Activated CD8-positive, alpha-beta memory T cell treated with anti-CD3 and anti-CD28 coated beads, Interleukin-2, amount 10 ng/mL, durations not matched to agents 7 days and 5 days (primary cell): ENCODE measurements at places on chromosomes 12 and 14.

GRCh38 chr12:89924191-89924590 is 215.6 kb upstream of the ATP2B1 start:
- DNase-seq, result no peak

DNA sequence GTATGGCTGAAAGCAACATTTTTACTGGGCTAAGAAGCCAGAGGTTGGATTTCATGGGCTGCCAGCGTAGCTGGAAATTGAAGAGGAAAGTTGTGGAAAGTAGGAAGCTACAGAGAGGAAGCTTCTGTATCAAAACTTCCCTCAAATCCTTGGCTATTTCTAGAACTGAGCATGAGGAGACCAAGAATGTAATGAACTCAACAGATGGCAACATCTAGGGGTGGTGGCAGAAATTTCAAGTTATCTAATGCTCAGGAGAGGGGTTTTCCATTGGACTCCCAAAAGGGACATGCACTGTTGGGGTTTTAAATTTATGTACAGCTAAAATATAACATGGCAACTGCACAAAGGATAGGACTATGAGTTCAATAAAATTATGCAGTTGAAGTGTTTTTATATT is 151.3 kb downstream of the DHRS2 start:
- no peak for DNase-seq

DNA sequence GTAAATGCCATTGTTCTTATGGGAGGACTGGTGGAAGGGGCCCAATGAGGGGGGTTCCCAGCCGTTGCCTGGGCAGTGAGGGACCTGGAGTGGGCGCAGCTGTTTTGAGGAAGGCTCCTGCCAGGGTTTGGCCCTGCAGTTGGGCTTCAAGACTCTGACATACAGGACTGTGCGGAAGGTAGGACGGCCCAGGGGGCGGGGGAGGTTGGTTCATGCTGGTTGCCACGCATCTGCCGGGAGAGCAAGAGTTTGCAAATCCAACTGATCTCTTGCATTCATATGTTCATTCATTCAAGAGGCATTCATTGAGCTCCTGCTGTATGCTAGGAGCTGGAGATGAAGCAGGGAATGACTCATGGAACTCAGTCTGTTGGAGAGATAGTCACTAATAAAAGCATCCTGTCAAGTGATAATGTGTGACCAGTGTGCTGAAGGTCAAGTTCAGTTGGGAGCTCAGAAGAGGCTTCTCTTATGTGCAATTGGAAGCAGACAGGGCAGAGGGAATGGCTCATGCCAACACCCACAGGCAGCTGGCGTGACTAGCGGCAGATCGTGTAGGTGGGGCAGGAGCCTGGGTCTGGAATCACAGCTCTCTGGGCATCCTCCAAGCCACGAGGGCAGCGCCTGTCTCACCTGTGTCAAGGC is 7.8 kb downstream of the SH2B3 start:
- no peak for DNase-seq

DNA sequence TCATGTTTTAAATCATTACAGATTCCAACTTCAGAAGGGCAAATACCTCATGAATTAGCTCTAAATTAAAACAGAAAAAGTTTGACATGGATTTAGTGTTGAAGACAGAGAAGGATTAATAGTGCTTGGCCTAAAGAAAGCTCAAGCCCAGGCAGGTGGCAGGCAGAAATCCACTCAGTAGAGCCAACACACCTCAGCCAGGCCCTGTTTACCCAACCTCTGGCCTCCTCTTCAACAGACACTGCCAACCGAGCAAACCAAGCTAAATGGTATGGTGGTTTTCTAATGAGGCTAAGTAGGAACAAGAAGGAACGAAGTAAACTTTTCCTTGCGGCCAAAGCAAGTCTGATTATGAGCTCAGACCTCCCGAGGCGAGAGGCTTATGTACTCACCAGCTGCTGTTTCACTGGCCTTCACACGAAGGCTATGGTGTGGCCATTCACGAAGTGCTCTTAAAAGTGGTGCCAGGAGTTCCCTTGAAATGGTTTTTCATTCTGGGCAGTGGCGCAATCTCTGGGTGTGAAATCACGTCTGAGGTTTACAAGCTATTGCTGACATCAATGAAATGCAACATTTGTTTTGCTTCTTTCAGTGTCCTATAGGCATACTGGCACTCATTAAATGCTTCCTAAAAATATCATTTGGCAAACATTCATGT is 124.1 kb upstream of the LGR5 start:
- DNase-seq, result no peak
